ENCODE measurements at places on chromosomes 3 and 15.

- no peak for ATAC-seq
Measured at GRCh38 chr3:72303926-72304325, 519.0 kb upstream of the PROK2 start.

DNA sequence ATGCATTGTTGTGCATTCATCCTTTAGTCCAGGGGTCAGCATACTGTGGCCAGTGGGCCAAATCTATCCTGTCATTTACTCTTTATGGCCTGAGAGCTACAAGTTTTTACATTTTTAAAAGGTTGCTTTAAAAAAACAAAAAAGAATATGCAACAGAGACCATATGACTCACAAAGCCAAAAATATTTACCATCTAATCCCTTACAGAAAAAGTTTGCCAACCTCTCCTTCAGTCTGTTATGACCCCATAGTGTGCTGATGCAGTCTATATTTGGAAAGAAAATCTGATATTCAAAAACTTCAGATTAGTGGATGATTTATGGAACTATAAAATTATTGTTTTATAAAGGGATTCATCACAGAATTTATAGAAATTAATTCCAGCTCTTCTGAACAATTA lies 237.5 kb upstream of the IL12A start:
- ATAC-seq: no peak

DNA sequence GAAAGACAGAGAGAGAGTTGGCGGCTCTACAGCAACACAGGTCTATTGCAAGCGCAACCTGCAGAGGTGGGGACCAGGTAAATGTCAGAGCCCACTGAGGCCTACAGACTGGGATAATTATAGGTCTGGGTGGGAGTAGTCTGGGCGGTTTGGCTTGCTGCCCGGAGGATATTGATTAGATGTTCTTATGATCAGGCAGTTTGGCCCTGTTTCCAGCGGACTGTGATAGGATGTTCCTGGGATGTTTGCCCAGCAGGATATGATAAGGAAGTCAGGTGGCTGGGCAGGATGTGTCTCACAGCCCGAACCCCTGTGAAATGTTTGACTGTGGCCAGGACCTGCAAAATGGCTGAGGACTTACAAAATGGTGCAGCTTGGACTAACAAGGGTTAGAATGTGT lies 364.9 kb downstream of the NAALADL2 start:
- peak; percentile 13 for ATAC-seq

- ATAC-seq: no peak
Measured at GRCh38 chr3:8875836-8876235, 87.4 kb downstream of the RAD18 start.

DNA sequence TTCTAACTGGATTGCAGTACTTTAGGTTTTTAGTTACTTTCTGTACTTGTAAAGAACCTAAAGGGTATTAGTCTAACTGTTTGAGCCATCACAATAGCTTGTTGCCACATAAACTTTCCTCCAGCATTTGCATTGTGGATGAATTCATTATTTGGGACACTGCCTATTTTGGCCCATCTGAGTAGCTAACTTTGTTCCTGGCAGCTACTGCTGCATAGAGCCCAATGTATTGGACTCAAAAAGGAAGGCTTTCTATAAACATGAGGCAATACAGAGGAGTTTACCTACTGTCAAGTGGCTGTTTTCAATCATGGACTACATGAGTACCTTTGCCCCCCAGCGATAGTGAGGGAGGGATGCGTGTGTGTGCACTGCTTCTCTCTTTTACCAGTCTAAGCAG lies 1.9 kb downstream of the ROBO2 start:
- ATAC-seq: no peak

- ATAC-seq: no peak
Measured at GRCh38 chr3:45807681-45808540, 11.6 kb upstream of the SLC6A20 start.

DNA sequence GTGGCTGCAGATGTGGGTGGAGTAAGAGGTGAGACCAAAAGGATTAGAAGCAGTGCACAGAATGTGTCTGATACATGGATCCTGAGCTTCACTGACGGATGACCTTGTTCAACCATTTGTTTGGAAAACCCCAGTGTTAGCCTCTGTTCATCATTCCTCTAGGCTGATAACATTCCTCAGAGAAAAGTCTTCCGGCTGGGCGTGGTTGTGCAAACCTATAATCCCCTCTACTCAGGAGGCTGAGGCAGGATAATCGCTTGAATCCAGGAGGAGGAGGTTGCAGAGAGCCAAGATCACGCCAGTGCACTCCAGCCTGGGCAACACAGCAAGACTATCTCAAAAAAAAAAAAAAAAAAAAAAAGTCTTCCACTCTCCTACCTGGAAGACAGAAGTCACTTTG lies 23.1 kb upstream of the CHD2 start:
- no peak for ATAC-seq

GRCh38 chr3:152460936-152461335 lies 192.2 kb downstream of the MBNL1 start:
- ATAC-seq: no peak

- no peak for ATAC-seq
Measured at GRCh38 chr15:25947323-25948314, 84.5 kb upstream of the ATP10A start.

- ATAC-seq: no peak
Measured at GRCh38 chr3:138227650-138228049, 40.5 kb downstream of the ARMC8 start.

DNA sequence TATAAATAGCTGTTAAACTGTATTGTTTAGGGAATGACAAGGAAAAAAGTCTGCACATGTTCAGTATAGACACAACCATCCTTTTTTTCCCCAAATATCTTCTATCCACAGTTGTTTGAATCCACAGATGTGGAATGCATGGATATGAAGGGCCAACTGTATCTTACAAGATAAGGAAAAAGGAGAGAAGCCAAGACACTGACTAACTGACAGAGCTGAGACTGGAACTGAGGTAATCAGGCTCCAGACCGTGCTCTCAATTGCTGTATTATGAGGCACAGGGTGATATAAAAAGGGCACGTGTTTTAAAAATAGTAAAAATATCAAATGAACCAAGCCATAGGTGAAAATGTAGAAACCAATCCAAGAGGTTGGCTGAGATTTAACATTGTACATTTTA lies 49.0 kb downstream of the DHX36 start:
- no peak for ATAC-seq

GRCh38 chr3:126537730-126538281 lies 13.9 kb downstream of the CHST13 start:
- no peak for ATAC-seq

GRCh38 chr3:23256741-23257435 lies 53.8 kb downstream of the UBE2E2 start:
- no peak for ATAC-seq

GRCh38 chr3:115855911-115856310 lies 232.6 kb downstream of the GAP43 start:
- no peak for ATAC-seq

GRCh38 chr15:69906256-69907185 lies 191.2 kb downstream of the TLE3 start:
- no peak for ATAC-seq
